ENCODE measurements at places on chromosomes 12 and 14.

DNA sequence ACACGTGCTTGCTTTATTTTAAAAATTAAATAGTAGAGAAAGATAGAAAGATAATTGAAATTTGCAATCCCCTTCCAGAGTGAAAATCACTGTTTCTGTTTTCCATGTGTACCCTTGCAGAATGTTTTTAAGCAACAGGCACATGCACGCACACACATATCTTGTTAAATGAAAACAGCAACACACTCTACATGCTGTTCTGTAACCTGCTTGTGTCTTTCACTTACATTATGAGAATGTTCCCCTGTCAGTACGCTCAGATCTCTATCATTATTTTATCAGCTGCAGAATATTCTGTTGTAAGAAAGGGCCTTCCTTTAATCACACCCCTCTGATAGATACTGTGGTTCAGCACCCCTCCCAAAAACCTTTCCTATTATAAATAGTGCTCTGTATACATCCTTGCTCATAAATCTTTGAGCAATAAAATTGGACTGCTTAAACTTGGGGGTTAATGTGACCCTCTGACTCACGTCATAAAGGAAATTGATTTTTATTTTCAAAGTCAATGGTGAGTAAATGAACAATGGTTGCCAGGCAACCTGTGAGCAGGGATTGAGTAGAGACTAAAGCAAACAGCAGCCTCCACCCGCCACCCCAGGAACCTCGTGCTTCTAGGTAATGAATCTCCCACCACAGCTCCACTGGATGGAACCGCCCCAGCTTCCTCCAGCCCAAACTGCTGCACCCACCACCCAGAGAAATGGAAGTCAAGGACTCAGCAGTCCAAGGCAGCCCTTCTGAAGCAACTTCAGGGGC, 31.9 kb upstream of the CHGA start:
- no peak for DNase-seq

- DNase-seq, result no peak
Observed at GRCh38 chr12:91627225-91627624, 444.6 kb upstream of the DCN start.

DNA sequence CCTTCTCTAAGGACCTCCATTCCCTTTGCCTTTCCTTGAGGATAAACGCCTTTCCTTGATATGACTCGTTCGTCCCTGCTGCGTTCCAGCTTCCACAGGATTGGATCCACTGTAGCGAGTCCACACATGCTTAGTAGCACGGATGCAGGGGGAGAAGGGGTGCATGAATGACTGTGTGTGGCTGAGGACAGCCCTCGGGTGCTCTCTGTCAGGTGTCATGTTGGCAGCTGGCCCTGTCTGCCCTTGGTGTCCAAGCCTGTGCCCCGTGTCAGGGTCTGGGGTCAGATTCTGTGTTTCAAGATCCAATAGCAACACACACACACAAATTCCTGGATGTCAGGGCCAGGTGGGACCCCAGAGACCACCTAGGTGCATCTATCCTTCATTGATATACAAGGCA, 17.5 kb upstream of the KRT80 start:
- no peak for DNase-seq

GRCh38 chr14:31566456-31566855, 5.3 kb downstream of the NUBPL start:
- no peak for DNase-seq

GRCh38 chr14:81315341-81315740, 84.8 kb downstream of the STON2 start:
- no peak for DNase-seq

GRCh38 chr12:42125388-42125767, 19.3 kb downstream of the GXYLT1 start:
- no peak for DNase-seq

GRCh38 chr14:58239244-58240195, 5.1 kb upstream of the PSMA3 start:
- peak; percentile 86 for DNase-seq

DNA sequence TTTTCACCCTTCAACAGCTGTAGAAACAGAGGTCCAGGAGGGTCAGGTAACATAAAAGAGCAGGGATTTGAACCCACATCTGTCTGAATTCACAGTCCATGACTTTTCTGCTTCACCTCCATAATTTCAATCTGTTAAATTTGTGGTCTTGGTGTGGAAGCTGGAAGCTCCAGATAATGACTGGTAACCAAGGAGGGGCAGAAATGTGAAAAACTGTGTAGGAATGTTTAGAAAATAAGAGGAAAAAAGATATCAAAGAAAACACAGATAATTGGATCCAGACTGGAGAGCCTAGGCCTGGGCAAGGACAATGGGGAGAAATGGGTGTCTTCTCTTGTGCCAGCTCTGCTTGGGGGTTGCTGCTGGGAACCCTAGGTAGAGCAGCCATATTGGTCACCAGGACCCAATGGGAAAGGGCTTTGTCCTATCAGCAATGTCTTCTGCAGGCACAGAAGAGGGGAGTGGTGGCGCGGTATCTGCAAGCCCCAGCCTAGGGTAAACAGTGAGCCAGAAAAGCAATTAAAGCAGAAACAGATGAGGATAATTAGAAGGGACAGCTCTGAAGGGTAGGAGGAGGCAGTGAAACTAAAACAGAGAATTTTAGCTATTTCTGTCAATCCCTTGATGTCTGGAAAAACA, 54.3 kb upstream of the CCDC91 start:
- DNase-seq, result no peak

DNA sequence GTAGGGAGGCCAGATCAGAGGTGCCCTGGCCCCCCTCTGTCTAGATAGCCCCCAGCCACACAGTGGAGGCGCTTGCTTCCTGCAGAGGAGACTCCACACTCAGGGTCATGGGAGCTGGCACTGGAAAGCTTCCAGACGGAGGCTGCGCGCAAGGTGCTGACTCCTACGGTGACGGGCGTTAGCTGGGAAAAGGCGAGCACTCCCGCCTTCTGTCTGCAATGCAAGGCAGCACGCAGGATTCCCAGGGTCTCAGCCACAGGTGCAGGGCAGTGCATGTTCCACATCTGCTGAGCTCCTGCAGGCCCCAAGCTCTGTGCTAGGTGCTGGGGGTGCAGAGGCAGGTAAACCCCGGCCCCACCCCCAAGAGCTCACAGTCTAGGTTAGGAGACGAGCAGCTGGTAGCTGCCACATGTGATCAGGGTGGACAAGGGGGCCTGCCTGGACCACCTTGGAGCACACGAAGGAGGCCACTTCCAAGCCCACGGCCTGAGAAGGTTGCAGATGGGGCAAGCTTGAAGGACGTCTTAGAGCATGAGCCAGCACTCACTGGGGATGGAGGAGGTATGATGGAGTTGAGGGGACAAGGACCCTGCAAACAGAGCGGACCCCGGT, 310.9 kb upstream of the DIO3 start:
- no peak for DNase-seq

DNA sequence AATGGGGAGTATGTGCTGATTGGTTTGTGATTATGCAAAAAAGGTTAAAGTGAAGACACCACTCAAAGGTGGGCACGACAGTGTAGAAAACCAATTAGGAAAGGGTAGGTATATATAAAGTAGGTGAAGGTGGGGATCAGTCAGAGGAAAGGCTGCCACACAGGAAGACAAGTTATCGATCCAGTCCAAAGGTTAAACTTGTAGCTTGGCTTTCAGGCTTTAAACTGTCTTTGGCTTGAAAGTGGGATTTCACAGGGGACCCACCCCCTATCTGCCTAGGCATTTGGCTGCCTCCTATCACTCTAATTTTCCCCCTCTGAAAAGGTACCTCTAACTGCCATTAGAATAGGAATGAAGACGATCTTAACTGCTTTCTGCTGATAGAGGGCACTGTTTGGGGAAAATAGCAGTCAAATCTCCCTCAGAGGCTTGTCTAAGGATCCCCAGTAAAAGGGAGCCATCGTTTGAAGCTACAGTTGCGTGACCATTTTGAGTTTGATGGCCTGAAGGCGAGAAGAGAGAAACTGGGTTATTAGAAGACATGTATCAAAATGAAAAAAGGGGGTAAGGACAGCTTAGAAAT, 250.2 kb downstream of the GPHN start:
- DNase-seq, result no peak

DNA sequence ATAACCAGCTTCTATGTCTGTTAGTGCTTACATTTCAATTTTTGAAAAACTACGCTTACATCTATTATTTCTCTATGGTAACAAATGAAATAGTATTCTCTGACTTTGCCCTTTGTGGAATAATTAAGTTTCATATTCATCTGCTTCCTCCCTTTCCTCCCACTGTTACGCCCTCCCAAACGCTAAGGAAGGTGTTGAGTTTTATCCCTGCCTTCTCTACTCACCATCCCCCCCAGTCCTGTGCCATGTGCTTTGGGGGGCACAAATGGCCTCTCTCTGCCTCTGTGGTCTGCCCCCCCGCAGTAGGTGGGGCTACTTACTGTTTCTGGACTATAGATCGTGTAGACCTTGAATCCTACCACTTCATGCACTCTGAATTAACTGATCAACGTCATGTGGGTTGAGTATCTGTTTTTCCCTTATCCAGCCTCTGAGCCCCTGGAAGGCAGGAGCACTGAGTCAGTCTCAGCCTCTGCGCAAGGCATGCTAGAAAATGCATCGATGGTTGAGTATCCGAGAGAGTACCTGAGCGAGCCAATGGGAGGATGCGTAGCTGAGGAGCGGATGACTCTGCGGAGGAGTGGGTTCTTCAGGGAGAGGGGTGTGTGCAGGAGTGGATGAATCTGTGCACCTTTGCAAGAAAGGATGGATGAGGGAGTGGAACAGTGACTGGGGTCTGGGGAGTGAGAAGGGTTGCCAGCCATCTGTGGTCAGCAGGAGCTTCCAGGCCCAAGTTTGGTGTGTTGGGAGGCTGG, 114.5 kb upstream of the RTL1 start:
- DNase-seq, result peak; percentile 1

- DNase-seq, result no peak
Observed at GRCh38 chr12:123681605-123682004, 10.7 kb downstream of the TCTN2 start.

DNA sequence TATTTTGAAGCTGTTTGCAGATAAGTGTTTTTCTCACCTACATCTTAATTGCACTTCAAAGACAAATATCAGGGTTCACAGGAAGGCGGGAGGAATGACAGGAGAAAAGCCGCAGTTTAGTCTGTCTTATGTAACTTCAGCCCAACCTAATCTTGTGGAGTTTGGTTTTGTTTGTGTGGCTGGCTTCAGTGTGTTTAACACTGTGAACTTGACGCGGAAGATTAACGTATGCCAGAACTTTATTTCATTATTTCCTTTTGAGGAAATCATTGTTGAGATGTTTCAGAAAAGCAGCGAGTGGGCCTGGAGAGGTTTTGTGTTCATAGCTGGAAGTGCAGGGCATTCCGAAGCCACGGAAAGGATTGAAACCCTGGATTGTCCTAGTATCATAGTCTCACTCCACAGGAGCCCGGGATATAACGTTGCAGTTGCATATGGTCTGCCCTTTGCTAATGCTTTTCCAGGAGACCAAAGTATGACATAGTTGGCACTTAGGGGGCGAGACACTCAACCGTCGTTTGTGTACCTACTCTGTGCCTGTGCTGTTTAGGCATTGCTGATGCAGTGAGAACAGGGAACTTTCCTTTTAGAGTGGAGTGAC, 2.0 kb downstream of the PELI2 start:
- no peak for DNase-seq

GRCh38 chr12:28652239-28652638, 462.0 kb downstream of the CCDC91 start:
- DNase-seq, result no peak

DNA sequence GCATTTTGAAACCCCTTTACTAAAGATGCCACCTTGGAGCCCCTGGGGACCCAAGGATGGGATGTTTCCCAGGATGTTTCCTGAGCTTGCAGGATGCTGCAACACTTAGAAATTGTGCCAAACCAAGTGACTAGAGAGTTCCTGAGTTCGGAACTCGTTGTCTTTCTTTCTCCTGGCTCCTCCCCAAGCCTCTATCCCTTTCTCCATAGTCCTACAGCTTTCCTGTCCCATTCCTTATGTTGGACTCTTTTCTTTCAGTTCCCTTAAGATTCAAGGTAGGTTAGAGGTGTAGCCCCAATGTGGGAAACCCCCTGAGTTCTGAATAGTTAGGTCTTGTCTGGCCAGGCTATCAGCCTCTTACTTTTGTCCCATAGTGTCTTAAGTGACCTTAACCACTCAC, 1.4 kb upstream of the KIF5A start:
- no peak for DNase-seq

DNA sequence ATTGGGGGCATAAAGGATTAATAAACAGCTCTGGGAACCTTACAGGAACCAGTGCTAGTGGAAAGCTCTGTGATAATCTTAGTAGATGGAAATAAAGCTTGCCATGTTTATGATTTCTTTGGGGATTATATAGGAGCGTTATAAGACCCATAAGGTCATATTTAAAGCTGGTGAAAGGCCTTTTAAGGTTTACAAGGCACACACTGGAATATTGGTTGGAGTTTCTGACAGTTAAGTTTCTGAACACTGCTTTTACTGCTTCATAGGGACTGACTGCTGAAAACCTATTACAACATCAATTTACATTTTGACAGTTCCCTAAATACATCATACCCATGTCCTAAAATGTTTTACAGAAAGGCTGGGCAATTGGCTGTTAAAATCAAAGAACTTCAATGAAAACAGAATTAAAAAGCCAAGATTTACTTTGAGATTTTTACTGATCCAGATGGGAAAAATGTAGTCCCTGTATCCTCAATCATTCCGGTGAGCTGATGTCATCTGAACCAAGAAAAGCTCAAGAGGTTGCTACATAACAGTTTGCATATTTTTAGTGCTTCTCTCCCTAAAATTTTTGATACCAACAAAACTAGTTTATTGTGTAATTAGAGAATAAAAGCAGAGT, 153.7 kb upstream of the IGF1 start:
- DNase-seq, result no peak

DNA sequence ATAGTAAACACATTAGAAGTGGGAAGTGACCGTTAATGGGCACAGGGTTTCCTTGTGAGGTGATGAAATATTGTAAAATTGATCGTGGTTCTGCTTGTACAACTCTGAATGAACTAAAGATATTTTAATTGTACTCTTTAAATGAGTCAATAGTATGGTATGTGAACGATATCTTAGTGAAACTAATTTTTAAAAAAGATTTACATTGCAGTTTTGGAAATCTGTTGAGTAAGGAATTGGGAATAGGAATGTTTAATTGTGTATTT, 1.7 kb downstream of the ZNF410 start:
- no peak for DNase-seq

DNA sequence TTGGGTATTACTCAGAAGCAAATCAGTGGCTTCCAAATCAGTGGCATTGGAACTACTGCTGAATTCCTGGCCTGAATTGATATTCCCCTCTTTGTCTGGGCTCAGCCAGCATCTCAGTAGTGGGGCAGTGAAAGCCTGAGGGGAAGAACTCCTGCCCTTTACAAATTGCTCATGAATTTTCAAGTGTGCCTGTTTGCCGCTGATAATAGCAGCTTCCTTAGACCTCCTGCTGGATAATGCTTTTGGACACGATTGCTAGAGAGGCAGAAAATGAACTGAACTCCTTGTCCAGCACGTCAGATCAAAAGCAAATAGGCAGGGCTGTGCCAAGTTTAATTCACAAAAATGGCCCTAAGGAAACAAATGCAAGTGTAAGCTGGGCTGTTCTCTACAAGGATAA, 91.3 kb upstream of the GZMB start:
- DNase-seq, result no peak

Data from activated T-cell treated with anti-CD3 and anti-CD28 coated beads, Interleukin-2, amount 50 U/mL, for 48 hours (primary cell).